ENCODE measurements at places on chromosomes 2 and 18. TPM values are rescaled to one million over a fixed set of nuclear protein-coding genes. Genes with fewer than 3 reads are reported as not detected.

Gene CCDC74B
- 4.1 TPM for total RNA-seq

Gene BABAM2
- 41.8 TPM for total RNA-seq

GRCh38 chr2:85768713-85769112 lies 14.9 kb downstream of the ATOH8 start:
- DNase-seq = no peak

DNA sequence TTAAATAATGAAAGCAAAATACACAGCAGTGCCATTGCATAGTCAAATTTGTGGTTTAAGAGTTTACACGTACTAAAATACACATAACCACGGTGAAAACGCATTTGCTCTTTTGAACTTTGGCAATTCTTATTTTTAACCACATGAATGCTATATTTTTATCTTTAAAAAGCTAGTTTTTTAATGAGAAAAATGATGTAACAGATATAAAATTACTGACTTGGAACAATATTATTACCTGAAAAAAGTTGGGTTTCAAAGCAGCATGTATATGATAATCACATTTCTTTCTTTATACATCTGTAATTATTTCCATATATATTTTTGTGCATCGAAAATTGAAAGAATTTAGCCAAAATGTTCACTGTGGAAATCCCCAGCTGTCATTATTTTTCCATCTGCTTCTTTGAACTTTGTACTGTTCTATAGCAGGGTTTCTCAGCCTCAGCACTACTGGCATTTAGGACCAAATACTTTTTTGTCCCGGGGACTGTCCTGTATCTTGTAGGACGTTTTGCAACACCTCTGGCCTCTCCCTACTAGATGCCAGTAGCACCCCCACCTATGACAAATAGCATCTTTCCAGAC lies 75.9 kb upstream of the CAB39 start:
- peak; percentile 49 for DNase-seq
